Fibroblast of gingiva (primary cell): ENCODE measurements at places on chromosomes 3 and 15.

- no peak for DNase-seq
Measured at GRCh38 chr3:134666466-134666865, 15.6 kb upstream of the KY start.

GRCh38 chr3:100230710-100231109, 30.1 kb upstream of the TBC1D23 start:
- DNase-seq, result no peak

- DNase-seq, result no peak
Measured at GRCh38 chr3:189799366-189799765, 168.2 kb downstream of the TP63 start.

GRCh38 chr15:41713047-41713446, 52.8 kb downstream of the MGA start:
- DNase-seq, result no peak

GRCh38 chr3:197298945-197299854, 788 bp upstream of the DLG1 start:
- no peak for DNase-seq

DNA sequence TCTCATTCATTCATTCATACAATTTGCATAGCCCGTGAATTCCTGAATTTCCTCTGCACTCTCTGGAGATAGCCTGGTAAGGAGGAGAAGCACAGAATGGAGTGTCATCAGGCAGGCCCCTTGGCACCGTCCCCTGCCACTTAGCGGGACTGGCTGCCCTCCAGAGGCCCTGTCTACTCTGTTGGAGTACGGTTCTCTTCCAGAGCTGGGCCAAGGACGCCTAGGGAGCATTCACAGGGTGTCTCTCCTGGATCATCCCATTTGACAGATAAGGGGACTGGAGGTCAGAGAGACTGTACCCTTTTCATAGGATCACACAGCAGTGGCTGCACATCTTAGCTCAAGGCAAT, 48.0 kb downstream of the PTH1R start:
- no peak for DNase-seq

- no peak for DNase-seq
Measured at GRCh38 chr3:107578091-107578490, 55.3 kb downstream of the BBX start.

- no peak for DNase-seq
Measured at GRCh38 chr15:87907676-87908446, 348.7 kb downstream of the NTRK3 start.

- no peak for DNase-seq
Measured at GRCh38 chr15:74340150-74340549, 27.3 kb downstream of the CYP11A1 start.

DNA sequence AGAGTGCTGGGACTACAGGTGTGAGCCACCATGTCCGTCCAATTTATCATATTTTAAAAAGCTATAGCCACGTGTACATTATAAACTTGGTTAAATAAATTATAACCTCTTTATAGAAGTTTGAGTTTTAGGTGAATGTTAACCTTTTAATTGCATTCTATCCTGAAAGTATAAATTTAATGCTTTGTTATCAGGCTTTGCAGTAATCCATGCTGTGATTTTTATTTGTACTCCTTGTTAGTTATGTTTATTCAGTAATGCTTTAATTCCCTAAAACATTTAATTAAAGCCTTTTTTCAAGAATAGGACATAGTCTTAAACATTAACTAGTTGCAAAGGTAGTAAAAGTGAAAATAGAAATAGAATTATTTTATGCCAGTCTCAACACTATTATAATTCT, 11.7 kb downstream of the ARL13B start:
- DNase-seq, result no peak

DNA sequence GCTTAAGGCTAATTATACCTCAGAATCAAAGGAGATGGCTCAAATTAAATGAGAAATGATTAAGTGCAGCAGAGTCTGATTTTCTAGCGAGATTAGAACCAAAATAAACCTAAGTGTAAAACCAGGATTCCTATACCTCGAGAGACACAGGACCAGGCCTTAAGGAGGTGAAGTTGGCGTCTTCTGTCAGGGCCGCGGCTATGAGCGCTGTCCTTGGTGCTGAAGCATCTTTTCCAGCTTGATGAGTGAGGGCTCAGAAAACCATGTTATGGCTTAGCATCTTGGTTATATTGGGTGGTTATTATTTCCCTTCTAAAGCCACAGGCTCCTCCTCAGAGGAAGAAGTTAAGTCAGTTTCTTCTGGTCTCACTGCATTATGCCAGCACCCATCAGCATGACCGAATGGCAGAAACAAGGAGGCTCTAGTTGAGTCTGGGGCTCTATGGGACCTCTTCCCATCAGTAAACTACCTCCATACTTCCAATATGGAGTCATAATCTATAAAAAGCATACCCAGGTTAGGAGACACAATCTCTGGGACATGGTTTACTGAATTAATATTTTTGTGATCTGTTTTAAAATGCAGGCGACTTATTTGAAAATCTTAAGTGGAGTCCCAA, 120.1 kb upstream of the NMNAT3 start:
- peak; percentile 17 for DNase-seq

GRCh38 chr3:166706094-166706493, 674.0 kb downstream of the ZBBX start:
- no peak for DNase-seq

GRCh38 chr3:195921334-195921791, 13.0 kb upstream of the TNK2 start:
- DNase-seq, result no peak

DNA sequence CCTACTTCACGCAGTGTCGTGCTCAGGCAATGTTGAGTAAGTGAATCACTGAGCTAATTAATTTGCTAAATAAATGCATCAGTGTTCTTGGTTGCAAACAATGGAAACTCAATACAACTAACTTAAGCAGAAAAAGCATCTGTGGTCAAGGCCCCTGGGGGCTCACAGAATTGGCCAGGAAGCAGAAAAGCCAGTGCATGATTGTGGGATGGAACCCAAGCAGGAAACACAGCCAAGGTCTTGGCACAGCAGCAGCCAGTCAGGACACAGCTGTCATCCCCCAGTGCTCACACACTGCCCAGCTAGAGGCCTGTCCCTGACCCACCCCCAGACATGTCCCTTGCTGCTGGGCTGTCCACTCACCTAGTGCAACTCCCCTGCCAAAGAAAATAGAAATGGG, 85.9 kb downstream of the AQP9 start:
- peak; percentile 97 for DNase-seq

GRCh38 chr3:14957925-14958324, 10.5 kb downstream of the NR2C2 start:
- DNase-seq, result peak; percentile 7

DNA sequence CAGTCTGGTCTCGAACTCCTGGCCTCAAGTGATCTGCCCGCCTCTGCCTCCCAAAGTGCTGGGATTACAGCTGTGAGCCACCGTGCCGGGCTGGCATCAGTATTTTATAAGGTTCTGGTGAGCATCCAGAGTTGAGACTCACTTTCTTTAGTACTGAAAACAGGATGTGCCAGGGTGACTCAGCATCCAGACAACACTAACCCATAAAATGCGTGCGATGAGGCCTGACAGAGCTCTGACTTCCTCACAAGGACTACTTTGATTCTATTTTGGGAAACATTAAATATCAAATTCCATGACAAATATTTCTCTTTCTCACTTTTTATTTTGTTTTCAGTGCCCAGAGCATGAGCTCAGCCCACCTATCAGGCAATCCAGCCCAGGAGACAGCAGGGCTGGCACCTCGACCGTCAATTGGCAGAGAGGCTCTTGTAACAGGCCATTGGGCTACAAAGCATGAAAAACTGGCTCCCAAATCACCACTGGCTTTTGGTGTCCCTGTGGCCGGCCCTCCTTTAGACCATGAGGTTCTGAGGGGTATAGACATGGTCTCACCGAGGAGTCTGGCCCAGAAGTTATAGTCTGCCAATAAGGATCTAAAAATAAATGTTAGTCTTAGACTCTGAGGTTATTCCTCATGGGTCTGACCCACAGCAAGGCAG, 75.0 kb downstream of the FEM1B start:
- peak; percentile 97 for DNase-seq

- peak; percentile 49 for DNase-seq
Measured at GRCh38 chr15:78264304-78265136, at the start of gene DNAJA4. DNAJA4 (plus strand) TSS chr15:78264562; CDS start chr15:78264764, 202 bp downstream.

GRCh38 chr15:31230630-31231485, 95.8 kb upstream of the KLF13 start:
- DNase-seq, result no peak

- DNase-seq, result peak; percentile 33
Measured at GRCh38 chr15:47409600-47409999, 307.7 kb upstream of the SEMA6D start.

DNA sequence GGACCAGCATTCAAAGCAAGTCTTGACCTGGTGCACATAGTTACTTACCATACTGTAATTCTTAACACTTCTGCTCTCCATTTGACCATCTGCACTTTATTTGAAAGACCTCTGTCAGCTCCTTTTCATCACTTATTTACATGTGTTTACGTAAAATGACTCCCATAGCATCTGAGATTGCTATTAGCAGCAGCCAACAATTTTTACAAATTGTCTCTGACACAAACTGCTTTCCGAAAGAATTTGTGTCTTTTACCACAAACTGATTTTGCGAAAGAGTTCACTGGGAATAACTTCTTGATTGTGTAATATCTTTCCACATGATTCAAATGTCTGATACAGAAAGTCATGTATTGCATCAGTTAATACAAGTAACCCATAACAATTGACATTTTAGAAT, 144.1 kb upstream of the PEX5L start:
- DNase-seq, result peak; percentile 85

- peak; percentile 78 for DNase-seq
Measured at GRCh38 chr15:85047271-85047948, 65.8 kb downstream of the PDE8A start.

DNA sequence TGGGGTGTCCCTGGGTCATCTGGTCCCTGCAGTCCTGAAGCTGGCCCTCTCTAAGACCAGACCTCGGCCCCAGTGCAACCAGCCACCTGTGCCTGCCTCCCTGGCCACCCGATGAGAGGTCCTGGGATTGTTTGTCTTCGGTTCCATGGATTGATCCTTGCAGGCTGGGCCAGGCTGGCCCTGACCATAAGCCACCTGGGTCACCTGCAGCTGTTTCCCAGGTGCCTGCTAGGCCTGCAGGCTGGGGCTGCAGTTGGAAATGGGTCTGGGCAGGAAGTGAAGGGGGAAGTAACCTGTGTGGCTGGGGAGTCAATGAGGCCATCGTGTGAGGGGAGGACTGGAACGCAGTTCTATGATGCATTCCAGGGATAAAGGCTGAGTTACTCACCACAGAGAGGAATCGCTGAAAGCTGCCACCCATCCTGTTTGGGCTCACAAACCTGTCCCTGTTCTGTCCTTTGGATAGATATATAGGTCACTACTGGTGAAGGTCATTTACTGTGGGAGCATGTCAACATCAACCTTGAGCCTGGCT, 30.9 kb upstream of the VPS8 start:
- DNase-seq, result no peak

GRCh38 chr3:186519021-186519658, 25.0 kb downstream of the CRYGS start:
- no peak for DNase-seq

DNA sequence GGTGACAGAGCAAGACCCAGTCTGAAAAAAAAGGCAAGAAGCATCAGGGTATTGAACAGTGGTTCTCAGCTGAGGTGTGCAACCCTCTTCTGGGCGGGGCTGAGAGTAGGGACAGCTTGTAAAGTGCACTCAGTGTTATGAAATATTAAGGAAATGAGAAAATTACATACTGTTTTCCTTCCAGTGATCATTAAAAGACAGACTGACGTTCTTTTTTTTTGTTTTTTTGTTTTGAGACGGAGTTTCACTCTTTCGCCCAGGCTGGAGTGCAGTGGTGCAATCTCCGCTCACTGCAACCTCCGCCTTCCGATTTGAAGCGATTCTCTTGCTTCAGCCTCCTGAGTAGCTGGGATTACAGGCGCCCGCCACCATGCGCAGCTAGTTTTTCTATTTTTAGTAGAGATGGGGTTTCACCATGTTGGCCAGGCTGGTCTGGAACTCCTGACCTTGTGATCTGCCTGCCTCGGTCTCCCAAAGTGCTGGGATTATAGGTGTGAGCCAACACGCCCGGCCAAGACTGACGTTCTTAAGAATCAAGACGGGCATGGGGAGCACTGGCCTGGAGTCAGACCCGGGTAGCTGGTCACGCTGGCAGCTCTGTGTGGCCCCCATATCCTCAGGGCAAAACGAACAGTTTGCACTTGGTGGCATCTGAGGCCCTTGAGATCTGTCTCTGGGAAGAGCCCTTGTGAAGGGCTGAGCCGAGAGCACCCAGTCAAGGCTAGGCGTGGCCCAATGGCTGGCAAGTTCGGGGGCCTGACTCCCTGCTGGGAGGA, 11.4 kb downstream of the MAN2A2 start:
- no peak for DNase-seq

DNA sequence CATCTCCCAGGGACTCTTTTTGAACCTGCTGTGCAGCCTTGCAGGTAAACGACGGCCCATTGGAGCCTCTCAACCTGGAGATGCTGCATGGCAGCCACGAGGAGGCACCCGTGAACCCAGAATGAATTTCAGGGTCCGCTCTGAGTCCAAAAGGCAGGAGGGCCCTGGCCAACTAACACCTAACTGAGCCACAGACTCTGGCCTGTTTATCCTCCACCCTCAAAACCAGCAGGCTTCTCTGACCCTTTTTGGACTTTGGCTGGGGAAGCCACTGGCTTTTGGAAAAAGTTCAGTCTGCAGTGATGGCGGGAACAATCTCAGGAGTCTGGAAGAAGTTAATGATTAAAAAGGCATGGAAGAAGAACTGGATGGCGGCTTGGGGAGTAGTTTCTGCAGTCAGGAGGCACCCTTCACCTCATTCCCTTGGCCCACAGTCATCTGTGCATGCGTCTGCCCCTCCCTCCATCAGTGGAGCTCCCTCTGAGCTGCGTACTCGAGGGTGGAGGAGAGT, 4.1 kb downstream of the PXYLP1 start:
- DNase-seq, result no peak

DNA sequence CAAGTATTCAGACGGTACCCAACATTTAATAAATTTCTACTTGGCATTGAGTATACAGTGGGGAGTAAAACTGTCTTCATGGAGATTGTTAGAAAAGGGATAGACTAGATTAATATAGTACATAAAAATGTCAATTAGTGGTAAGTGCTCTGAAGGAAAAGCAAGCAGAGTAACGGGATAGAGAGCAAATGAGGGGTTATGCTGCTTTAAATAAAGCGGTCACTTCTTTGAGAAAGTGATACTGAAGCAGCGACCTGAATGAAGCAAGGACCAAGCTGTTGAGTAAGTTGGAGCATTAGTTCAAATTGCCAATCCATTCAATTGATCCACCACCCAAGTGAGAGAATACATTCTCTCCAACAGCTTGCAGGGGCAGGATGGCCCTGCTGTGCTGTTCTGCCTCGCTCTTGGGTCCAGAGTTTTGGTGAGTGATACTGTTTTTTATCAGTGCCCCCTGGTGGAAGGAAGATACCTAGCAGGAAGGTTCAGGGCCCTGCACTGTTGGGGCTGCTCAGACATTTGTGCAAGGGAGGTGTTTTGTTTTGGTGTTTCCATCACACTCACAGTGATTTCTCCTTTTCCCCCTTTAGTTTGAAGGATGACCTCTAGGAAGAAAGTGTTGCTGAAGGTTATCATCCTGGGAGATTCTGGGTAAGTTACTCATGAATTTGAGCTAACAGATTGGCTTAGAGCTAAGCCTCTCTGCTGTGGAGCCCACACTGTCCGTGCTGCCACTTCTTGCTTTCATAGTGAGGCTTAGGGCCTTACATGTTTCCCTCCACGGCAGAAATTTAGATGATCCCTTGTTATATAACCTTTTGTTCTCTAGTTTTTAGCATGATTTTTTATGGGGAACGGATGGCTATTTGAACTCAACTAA, 69.0 kb downstream of the RAB7A start:
- peak; percentile 50 for DNase-seq
